CD4-positive, CD25-positive, alpha-beta regulatory T cell (primary cell): ENCODE measurements at places on chromosomes 12 and 14. TPM values are rescaled to one million over a fixed set of nuclear protein-coding genes. Genes with fewer than 3 reads are reported as not detected.

DNA sequence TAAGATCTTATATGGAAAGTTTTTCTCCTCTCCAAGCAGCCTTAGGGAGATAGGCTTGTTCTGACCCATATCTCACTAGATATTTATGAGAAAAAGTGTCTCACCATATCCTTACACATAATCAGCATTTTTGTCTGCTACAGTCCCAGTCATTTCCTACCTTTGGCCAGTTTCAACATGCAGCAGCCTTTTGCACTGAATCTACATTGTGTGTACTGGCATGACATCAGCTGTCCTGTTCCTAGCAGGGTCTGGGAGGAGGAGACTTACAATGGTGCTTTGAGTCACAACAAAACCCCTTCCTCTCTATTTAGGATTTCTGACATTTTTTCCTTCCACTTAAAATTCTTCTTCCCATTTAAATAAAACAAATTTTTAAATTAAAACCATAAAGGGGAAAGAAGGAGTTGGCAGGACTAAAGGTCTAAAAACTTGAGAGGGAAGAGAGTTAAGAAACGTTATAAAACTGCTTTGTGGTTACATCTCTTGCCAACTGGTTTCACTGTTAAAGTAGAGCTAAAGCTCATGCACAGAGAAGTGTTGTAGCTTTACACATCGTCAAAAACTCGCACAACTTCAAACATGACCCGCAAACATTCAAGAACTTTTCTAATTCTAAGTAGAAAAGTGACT is 53.3 kb upstream of the CERS5 start:
- peak; percentile 68 for DNase-seq

- no peak for DNase-seq
Observed at GRCh38 chr12:96140174-96140573, 54.0 kb upstream of the ELK3 start.

- DNase-seq = no peak
Observed at GRCh38 chr14:99945732-99946651, 119.2 kb upstream of the EVL start.

GRCh38 chr12:89783359-89784060 is 74.9 kb upstream of the ATP2B1 start:
- DNase-seq = no peak

DNA sequence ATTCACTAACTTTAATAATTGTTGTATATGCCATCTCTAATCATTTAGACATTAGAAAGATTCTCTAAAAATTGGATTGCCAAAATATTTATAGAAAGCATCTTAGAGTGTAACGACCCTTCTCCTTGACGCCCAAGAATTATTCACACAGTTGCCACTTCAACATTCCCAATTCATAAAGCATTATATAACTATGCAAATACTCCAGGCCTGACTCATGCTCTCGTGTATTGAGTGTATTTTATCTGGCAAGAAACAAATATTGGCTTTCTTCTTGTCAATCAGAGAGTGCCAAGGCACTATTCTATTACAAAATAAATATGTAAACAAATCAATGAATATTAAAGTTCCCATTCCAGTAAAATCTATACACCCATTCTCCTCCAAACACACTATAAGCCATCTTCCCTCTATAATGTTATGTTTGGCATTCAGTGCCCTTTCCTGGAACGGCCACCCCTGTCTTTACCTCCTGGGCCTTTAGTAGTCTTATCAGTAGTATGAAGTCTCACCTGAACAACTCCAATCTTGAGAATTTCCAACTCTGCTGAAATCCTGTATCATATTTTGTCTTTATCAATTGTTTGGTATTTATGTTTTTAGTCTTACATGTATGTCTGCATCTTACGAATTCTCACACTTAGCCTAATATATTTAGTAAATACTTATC is 182.6 kb downstream of the PIK3C2G start:
- DNase-seq = no peak

The FOXA1 gene
- not detected for polyA plus RNA-seq

The OR6J1 gene
- polyA plus RNA-seq = not detected

- DNase-seq = no peak
Observed at GRCh38 chr12:105459760-105460330, 129.4 kb downstream of the C12orf75 start.

DNA sequence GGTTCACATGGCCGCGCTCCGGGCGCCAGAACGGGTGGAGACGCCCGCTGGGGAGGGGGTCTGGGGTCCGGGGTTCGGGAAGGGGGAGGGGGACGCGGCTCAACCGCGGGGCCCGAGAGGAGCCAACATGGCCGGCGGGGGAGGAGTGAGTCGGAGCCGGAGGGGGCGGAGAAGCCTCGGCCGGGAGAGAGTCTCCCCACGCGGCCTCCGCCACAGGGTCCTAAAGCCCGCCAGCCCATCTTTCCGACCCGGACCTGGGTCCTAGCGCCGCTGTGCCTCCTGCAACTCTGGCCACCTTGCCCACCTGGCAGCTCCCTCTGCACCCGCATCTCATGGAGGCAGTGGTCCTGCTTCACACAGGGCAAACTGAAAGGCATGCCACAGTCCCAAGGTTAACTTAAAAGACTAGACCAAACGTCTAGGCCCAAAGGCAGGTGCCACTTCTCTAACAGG is at the start of gene BAZ2A:
Gene BAZ2A, minus strand, starts transcription at position 147 of the 453 bp plus-strand sequence. CDS start 12,796 bp downstream, outside the sequence.
- peak; percentile 70 for DNase-seq

The PTPN21 gene
- not detected for polyA plus RNA-seq

The PLEKHG7 gene
- polyA plus RNA-seq = 0.05 TPM

The OVCH1 gene
- polyA plus RNA-seq = not detected

The CLEC14A gene
- not detected for polyA plus RNA-seq

The HOXC6 gene
- polyA plus RNA-seq = not detected

The REM2 gene
- 0.61 TPM for polyA plus RNA-seq

DNA sequence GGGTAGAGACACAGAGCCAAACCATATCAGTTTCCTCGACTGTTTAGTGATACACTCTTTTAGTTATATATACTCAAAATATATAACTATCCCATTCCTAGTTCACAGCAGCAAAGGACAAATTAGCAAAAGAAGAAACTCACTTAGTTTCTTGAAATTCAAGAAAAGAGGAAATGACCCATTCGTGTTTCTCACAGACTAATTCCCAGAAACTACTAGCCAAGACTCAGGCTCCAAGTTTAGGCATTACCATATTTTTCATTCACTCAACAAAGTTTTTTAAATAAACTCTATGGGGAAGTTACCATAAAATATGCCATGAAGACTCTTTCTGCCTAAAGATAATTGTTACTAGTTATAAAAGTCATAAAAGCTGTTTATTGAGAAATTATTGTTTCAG is 152.3 kb upstream of the DAAM1 start:
- DNase-seq = no peak

DNA sequence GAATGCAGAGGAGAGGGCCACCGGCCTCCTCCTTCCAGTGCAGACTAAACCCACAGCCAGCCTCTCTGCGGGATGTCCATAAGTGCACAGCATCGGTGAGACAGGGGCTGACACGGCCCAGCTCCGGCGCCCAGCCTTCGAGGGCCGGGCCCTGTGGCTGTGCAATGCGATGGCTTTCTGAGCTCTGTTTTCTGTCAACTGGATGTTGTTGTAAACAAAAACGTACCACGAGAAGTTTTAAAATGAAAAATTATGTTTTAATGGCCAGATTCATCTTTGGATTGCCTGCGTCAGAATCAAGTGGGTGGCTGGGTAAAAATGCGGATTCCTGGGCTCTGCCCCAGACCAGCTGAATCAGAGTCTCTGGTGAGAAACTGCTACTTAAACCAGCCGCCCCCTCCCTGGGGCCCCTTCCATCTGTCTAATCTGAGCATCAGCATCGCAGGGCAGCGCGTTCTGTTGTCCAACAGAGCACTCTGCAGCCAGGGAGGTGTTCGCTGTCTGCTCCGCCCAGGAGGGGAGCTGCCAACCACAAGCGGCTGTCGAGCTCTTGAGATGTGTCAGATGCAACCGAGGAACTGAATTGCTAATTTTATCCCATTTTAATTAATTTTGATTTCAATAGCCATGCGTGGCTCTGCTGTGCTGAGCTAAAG is 133.4 kb downstream of the RFLNA start:
- DNase-seq = no peak

DNA sequence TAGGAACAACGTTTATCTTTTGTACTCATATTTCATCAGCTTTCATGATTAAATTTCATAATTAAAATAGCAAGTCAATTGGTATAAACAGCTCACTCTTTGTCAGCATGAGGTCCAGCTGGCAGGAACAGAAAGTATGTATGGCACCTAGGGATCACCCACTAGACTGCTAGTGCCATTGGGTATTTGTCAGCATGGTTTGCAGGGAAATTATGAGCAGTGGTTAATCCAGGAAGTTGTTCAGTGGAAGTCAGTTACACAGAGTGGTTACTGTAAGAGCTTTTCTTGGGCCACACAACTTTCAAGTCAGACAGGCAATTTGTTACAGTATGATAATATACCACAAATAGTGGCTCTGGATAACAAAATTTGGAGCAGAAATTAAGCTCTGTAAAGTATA is 340.3 kb upstream of the RGS6 start:
- DNase-seq = no peak

The CCDC59 gene
- polyA plus RNA-seq = 108 TPM

DNA sequence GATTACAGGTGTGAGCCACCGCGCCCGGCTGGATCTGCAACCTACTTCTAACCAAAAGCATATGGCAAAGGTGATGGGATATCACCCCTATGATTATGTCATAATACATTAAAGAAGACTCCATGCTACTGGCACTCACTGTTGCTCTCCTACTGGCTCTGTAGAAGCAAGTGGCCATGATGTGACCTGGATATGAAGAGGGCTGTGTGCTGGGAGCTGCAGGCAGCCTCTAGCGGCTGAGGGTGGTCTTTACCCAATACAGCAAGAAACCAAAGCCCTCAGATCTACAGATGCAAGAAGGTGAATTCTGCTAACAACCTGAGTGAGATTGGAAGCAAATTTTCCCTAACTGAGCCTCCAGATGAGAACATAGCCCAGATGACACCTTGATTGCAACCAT is 34.2 kb upstream of the TRIM9 start:
- DNase-seq = no peak

GRCh38 chr12:120225852-120226640 is 25.1 kb upstream of the RPLP0 start:
- DNase-seq = no peak

GRCh38 chr12:84723988-84724387 is 188.6 kb downstream of the SLC6A15 start:
- no peak for DNase-seq

The SAV1 gene
- polyA plus RNA-seq = 4.8 TPM

GRCh38 chr12:46546634-46547273 is 174.2 kb upstream of the SLC38A2 start:
- peak; percentile 10 for DNase-seq

GRCh38 chr12:133129368-133130037 is 571 bp downstream of the ZNF891 start:
- DNase-seq = no peak

DNA sequence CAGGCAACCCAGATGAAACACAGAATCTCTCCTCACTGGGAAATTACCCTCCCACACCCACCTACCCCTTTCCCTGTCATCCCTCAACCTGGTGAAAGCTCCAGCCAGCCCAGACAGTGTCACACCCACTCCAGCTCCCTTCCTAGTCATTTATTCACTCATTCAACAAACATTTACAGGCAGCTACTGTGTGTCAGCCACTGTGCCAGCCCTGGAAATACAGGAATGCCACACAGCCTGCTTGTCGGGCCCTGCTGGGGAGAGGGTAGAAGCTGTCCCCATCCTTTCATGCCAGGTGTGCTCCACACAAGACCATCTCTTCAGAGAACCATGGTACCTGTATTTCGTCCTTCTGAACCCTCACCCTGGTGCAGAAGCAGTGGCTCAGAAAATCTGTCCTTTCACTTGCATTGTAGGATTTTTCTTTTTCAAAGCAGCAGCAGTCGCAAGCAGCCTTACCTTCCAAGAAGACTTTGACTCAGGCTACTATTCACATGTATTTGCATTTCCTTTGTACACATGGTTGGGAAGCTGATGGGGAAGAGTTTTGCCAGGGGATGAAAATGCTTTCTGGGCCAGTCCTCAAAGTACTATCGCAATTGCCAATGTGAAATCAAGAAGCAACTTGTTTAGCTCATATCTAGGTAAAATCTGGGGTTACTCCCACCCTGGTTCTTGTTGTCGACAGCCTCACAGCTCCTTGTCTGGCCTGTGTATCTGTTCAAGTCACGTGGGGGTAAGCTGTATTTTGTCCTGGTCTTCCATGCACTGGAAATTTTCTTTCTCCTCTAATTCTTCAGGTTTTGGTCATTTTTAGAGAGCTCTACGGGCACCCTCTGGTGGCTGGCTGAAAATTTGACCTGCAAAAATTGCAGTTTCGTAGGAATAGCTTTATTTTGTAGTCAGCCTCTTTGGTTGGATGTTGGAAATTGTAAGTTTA is 147.4 kb upstream of the EGLN3 start:
- DNase-seq = no peak

DNA sequence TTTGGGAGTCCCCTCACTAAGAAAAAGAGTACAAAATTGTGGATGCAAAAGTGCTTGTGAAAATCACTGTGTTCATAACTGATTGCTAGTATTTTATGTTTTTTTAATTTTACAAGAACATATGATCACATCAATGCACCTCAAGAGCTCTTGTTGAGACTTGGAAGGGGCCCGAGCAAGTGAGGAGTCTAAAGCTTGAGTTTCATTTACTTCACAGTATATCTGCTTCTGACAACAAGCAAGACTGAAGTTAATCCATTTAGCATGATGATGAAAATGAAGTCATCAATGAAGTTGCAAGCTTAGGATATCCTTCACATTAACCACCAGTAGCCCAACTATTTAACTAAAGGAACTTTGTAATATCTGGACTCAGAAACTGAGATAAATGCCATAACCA is 182.5 kb upstream of the DIO2 start:
- DNase-seq = no peak

DNA sequence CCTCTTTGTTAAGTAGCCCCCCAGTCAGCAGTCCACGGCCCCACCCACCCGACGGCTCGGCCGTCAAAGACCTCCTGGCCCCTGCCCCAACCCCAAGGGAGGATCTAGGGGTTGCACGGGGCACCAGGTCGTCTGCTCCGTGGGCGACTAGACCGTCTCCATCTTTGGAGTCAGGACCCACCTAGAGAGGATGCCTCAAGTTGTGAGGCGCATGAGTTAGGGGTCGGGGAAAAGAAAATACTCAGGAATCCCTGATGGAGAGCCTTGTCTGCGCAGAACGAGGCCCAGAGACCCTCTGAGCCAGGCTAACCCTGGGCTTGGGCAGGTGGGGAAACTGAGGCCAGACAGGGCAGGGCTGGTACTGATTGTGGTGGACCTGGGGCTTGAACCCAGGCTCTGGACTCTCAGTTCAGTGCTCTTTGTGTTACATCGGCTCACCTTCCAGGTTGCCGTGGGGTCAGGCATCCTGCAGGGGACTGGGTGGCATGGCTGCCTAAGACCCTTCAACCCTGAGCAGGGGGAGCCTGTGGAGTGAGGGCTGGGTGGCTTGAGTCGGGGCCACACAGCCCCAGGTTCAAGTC is 839 bp downstream of the OTUB2 start:
- no peak for DNase-seq

- DNase-seq = no peak
Observed at GRCh38 chr14:68466491-68466977, 326.3 kb downstream of the ZFP36L1 start.

The PSMB5 gene
- polyA plus RNA-seq = 50.9 TPM

The OR4E1 gene
- polyA plus RNA-seq = 0.18 TPM

DNA sequence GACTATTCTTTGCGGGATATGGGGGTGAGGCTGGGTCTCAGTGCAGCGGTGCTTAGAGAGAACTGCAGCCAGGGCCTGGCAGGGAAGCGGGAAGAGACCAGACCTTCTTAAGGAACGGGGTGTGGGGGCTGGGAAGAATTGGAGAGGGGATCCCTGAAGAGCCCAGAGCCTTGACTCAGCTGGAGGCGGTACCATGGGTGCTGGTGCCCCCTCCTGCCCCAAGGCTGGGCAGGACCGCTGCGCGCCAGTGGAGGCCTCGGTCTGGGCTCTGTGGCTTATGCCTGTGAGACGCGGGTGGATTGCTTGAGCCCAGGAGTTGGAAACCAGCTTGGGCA is 1.3 kb upstream of the RNU7-1 start:
- no peak for DNase-seq

GRCh38 chr12:26939953-26940352 is 1.7 kb downstream of the FGFR1OP2 start:
- DNase-seq = no peak
